ENCODE measurements at places on chromosomes 4 and X.

GRCh38 chr4:74661427-74662201 is 132.7 kb downstream of the BTC start:
- no peak for DNase-seq

DNA sequence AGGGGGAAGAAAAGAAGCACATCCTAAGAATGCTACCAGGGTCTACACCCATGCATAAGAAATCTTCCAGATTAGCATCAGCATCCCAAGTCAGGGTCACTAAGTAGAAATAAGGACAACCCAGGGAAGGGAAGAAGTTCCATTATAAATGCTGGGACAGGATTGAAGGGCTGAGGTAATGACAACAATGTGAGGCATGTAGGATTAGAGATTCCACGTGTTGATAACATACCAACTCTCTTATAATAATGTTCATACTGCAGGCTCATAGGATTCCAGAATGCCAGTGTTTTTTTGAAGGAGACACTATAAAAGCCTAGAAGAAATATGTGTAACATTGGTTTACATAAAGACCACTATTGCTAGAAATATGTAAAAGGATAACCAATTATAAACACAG is 201.2 kb downstream of the MID1IP1 start:
- no peak for DNase-seq

- no peak for DNase-seq
Measured at GRCh38 chrX:85611926-85612325, 232.5 kb upstream of the POF1B start.

- no peak for DNase-seq
Measured at GRCh38 chr4:124484008-124484407, 228.5 kb downstream of the ANKRD50 start.

DNA sequence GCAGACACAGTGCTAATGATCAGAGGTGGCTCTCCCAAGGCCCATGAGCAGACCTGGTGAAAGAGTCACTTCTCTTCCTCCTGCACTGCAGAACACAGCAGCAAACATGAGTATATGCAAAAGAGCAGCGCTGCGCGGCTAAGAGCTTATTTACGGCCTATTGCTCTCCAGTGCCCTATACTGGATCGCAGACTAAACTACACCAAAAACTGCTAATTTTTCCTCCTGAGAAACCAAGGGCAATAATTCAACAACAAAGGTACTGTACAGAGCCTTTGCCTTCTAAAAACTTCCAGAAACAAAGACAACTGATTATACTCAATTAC is 702.5 kb downstream of the ARAP2 start:
- DNase-seq = no peak
